Hematopoietic multipotent progenitor cell (in vitro differentiated cells): ENCODE measurements at places on chromosomes 3 and 15.

DNA sequence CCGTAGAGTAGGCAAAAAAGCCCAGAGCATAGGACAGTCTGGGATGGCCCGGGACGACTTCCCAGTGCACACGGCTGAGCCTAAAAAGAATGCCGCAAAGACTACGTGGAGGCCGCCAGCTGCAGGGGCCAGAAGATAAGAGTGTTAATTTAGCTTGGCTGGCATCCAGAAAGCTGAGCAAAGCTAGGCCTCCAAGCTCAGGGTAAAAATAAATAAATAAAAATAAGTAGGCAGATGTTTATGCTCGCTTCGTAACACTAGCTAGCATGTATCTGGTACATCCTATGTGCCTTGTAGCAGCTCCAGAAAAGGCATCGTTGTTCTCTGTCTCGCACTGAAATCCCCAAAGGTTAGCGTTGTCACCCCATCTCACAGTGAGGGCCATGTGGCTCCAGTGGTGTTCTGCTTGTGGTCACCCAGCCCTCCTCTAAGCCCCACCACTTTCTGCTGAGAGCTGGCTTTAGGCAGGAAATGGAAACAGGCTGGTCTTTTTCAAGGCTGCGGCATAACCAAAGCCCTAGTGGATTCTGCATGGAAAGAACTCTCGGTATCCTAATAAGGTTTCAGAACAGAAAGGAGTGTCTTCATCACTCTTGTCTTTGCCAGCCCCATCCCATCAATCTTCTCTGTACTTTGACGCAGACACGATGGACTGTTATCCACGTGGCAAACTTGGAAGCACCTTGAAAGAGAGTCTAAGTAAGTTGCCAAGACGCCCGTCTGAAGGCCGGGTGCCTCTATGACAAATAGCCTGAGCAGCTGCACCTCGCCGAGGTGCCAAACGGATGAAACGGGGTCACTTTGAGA, 58.1 kb upstream of the MEF2A start:
- no peak for DNase-seq

- DNase-seq, result no peak
Observed at GRCh38 chr3:127224118-127224517, 31.2 kb downstream of the PRR23E start.

GRCh38 chr15:69543681-69544364, 91.2 kb downstream of the RPLP1 start:
- DNase-seq, result no peak

GRCh38 chr3:68999605-69000004, 13.9 kb downstream of the EOGT start:
- DNase-seq, result no peak
